ENCODE measurements at places on chromosomes 12 and 14.

- no peak for DNase-seq
Measured at GRCh38 chr12:131040491-131040890, 86.8 kb downstream of the ADGRD1 start.

GRCh38 chr14:58414845-58415244 is 12.5 kb downstream of the TIMM9 start:
- DNase-seq = no peak

- DNase-seq = no peak
Measured at GRCh38 chr12:69240631-69240995, 1.2 kb downstream of the CPSF6 start.

- DNase-seq = no peak
Measured at GRCh38 chr14:33449703-33450395, 501.0 kb downstream of the EGLN3 start.

- no peak for DNase-seq
Measured at GRCh38 chr12:57451233-57451778, 3.8 kb upstream of the INHBE start.

DNA sequence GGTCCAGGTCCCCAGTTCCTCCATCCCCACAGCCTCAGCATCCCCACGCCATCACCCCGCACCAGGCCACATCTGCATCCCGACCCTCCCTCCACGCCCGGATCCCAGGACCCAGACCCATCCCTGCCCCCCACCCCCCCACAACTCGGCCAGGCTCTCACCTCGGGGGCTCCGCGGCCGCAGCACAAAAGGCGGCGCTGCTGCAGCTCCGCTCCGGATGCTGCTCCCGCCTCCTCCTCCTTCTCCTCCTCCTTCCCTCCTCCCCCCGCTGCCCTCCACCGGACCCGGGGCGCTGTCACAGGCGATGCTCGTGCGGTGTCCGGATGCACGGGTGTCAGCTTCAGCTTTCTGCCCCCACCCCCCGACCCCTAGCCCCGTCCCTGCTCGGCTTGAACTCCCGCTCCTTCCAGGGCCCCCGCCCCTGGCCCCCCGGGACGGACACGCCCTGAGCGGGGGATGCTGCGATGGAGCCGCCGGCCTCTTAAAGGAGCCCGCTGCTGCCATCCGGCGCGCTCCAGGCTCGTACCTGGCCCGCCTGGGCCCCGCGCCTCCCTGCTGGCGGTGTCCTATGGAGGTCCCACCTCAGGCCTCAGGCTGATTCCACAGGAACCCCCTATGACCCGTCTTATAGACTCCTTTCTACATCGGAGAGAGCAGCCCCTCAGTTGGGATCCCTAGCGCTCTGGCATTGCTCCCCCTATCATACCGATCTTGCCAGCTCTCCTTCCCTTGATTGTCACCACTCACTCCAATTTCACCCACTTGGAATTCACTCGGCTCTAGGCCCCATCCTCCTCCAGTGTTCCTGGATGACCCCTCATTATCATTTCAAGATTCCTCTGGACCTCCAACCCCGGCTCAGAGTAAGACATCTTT is at the start of gene MAP3K12:
TSS of gene MAP3K12 (minus strand) at position 193 of the 876 bp plus-strand sequence. CDS start 12,067 bp downstream, outside the sequence.
- DNase-seq = no peak

GRCh38 chr12:84422340-84422739 is 490.3 kb downstream of the SLC6A15 start:
- no peak for DNase-seq

GRCh38 chr14:55192054-55192621 is 753 bp upstream of the DLGAP5 start:
- DNase-seq = no peak

DNA sequence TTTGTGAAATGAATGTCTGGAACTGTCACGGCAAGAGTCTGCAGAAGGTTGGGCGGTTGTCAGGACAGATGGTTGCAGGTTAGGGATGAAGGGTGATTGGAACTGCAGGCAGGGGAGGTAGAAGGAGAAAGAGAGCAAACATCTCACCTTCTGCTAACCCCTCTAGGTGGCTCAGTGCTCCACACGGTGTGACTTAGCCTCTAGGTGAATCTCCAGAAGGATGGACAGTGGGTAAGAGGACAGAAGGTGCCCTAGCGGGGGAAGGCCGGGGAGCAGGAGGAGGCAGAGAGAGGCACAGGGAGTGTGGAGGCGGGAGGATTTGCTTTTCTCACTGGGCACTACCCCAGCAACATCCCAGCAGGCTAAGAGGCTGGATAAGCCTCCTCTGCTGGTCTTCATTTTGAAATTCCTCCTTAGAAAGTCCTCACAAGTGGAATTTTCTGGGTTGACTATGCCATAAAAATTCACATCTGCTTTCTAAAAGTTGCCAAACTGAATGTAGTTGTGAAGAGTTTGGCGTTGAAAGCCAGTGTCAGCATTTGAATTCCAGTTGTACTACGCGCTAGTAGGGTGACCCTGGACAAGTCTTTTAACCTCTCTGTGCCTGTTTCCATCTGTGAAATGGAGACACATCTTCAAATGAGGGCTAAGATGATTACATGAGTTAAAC is 10.7 kb upstream of the GPR68 start:
- no peak for DNase-seq

DNA sequence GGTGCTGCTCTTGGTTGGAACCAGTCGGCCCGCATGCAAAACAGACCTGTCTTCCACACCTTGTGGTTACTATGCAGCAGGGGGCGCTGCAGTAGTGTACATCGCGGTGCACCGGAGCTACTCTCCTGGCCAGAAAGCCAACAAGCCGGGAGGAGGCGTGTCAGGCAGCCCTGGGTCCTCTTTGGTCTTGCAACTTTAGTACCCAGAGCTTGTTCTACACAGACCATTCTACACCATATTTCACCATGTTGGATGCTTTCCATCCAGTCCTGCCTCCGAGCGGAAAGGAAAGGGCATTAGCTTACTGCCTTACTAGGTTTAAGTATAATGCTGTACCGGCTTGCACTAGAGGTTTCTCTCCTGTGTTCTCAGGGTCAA is 927 bp upstream of the TMTC2 start:
- DNase-seq = no peak

- DNase-seq = no peak
Measured at GRCh38 chr12:107467716-107468115, 217.9 kb upstream of the PWP1 start.

- DNase-seq = no peak
Measured at GRCh38 chr12:11718768-11719253, 69.3 kb downstream of the ETV6 start.

GRCh38 chr14:100670753-100671049 is 56.0 kb upstream of the DLK1 start:
- DNase-seq = no peak

DNA sequence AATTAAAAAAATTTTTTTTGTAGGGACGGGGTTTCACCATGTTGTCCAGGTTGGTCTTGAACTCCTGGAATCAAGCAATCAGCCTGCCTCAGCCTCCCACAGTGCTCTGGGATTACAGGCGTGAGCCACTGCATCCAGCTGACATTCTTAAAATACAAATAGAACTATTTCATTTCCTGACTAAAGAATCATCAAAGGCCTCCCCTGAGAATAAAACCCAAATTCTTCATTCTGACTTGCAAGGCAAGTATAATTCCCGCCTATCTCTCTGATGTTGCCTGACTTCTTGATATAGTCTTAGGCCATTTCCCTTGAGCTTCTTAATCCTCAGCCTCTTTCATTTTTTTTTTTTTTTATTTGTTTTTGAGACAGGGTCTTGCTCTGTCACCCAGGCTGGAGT is 4.4 kb upstream of the BICD1 start:
- no peak for DNase-seq
